ENCODE measurements at places on chromosomes 16 and 17. TPM values are rescaled to one million over a fixed set of nuclear protein-coding genes. Genes with fewer than 3 reads are reported as not detected.

The EME1 gene
- 9.7 TPM for polyA plus RNA-seq

The CBFB gene
- 77.1 TPM for polyA plus RNA-seq

The CCL11 gene
- 1.1 TPM for polyA plus RNA-seq

The AOC2 gene
- 1.8 TPM for polyA plus RNA-seq

The CES3 gene
- polyA plus RNA-seq: 2.5 TPM

The COTL1 gene
- polyA plus RNA-seq: 151 TPM

The KRT27 gene
- polyA plus RNA-seq: not detected

The ZG16 gene
- polyA plus RNA-seq: not detected

The ODAD4 gene
- 6.4 TPM for polyA plus RNA-seq

The KRT12 gene
- polyA plus RNA-seq: 0.28 TPM

The GRN gene
- polyA plus RNA-seq: 317 TPM

Measured in left renal cortex interstitium (tissue), 4 donors.